Right kidney (tissue), 9 donors: ENCODE measurements at places on chromosomes 13 and 19.

DNA sequence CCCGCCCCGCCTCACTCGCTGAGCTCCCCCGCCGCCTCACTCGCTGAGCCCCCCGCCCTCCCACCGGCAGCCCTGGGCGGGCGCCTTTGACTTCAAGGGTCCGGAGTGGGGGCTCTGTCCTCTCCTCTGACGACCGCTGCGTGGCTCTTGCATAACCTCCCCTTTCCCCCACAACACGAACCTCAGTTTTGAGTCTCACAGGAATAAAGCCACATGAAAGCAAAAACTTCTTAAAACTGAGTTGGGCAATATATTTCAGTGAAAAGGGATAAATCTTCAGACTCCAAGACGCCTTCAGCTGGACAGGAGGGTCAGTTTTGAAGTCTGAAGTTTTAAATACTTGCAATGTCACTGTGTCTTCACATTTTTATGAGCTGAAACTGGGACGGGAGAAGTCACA is 70.6 kb upstream of the C13orf46 start:
- DNase-seq, result no peak

- no peak for DNase-seq
Observed at GRCh38 chr19:10168386-10168948, 26.3 kb downstream of the DNMT1 start.

GRCh38 chr19:45766869-45767346 is 2.1 kb downstream of the SIX5 start:
- DNase-seq, result no peak

- DNase-seq, result no peak
Observed at GRCh38 chr13:83955011-83955410, 72.7 kb upstream of the SLITRK1 start.

DNA sequence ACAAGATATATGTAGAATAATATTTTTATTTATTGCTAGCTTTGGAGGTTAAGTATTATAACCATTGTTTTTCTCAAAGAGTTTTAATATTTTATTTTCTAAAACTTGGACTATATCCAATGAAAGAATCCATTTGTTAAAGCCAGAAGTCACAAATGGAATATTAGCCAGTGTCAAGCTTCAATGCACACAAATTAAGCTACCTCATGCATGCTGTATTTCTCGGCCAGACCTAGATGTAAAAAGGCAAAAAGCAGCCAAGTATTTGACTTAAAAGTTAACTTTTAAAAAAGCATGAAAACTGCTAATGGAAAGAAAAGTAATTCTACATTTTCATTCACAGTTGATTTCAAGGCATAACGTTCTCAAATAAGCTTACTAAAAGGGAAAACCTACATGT is 160.0 kb upstream of the ATXN8OS start:
- no peak for DNase-seq

DNA sequence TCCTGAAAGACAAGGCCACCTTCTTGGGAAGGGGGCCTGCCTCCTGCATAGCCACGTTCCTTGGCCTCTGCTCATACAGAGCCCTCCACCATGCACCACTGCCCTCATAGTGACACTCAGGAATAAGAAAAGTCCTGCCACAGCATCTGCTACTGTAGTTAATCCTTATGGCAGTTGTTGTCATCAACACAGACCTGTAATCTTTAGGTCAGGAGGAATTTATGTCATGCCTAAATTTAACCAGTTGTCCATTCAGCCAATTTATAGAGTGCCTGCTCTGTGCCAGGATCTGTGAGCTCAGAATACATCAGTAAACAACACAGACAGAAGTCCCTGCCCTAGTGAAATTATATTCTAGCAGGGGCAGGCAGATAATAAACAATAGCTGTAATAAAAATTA is 44.4 kb downstream of the FAM124A start:
- DNase-seq, result no peak

DNA sequence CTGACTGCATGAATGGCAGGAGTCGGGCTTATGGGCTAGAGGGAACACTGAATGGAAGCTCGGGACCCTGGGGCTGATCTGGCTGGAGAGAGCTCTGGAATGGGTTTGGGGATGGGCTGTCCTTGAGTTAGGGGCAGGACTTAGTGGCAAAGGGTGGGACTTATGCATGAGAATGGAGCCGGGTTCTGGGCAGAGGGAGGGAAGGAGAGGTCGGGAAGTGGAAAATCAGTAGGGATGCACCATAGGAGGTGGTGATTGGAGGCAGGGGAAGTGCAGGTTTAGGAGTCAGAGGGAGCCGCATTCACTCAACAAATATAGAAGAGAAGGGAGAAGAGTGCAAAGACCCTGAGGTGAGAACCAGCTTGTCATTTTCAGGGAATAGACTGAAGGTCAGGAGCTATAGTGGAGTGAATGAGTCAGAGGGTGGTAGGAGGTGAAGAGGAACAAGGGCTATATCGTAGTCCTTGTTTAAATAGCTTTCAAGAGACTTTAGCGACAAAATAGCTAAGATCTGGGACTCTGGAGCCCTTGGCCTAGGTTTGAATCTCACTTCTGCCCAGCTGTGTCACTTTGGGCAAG is 748 bp downstream of the RAB4B start:
- no peak for DNase-seq

DNA sequence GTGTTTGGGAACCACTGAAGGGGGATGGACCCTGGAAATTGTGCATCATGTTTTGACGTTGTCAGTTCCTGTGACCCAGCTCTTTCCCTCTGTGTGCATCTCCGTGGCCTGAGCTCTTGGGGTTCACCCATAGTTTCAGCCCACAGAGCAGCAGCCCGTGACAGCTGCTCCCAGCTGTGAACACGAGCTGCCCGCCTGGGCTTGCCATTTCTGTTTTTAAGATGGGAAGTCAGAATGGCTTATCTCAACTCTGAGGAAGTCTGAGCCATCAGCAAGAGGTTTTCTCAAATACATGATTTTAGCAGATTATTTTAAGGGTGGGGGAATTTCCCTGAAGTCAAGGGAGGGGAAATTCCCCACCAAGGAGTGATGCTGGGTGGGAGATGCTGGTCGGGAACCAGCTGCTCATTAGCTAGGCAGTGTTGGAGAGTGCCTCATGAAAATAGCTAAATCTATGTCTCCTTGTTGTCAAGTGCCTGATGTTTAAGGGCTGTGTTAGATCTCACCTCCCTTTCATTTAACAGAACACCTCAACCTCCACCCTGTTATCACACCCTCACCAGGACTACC is 34.8 kb upstream of the C1QTNF9 start:
- DNase-seq, result peak; percentile 35

- no peak for DNase-seq
Observed at GRCh38 chr13:107139006-107139405, 571.1 kb upstream of the ARGLU1 start.

DNA sequence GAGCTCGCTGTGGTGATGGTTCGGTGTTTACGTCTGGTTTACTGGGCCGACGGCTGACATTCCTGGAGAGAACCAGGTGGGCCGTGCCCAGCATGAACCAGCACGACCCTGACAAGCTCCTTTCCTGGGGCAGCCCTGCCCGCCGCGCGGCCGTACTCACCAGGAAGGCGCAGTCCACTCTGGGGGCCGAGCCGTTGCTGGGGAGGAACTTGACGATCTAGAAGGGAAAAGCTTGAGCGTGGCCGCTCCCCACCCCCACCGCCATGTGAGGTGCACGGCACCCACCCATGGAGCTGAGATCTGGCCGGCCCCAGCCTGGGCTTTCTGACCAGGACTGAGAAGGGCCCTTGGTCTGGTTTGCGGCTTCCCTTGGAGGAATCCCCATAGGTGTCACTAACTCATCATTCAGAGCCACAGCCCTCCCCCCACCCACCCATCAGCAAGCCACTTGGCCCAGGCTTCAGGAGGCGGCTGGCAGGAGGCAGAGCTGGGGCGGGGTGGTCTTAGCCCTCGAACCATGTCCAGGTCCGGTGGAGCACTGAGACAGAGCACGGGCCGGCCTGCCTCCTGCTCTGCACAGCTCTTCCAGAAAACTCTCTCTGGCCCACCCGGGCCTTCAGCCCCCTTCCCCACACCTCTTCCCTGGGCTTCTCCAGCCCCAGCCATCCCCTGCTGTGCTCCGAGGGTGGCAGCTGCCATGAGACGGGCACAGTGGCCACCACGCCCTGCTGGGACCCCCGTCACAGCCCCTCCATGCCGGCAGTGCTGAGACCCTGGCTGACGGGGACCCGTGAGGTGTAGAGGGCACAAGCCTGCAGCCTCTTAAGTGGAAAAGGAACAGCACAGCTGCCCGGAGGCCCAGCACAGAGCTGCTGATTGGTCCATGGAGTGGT is 6.2 kb downstream of the ATP4B start:
- DNase-seq, result no peak

- no peak for DNase-seq
Observed at GRCh38 chr19:3250675-3251074, 26.2 kb downstream of the CELF5 start.

DNA sequence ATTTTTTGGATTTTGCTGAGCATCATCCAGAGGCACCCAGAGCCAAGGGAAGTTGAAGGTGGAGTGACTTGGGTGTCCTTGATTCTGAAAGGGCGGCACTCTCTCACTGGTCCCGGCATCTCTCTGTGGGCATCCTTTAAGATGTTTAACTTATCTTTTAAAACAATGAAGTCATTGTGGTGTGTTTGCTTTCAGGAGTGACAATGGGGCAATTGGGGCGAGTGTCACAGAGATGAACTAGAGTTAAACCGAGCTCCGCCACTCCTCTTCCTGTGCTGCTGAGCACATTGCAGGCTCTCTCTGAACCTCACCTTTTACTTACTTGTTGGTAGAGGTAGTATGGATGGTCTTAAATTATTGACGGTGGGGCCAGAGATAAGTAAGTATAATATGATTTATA is 295.7 kb downstream of the MYO16 start:
- DNase-seq, result no peak

DNA sequence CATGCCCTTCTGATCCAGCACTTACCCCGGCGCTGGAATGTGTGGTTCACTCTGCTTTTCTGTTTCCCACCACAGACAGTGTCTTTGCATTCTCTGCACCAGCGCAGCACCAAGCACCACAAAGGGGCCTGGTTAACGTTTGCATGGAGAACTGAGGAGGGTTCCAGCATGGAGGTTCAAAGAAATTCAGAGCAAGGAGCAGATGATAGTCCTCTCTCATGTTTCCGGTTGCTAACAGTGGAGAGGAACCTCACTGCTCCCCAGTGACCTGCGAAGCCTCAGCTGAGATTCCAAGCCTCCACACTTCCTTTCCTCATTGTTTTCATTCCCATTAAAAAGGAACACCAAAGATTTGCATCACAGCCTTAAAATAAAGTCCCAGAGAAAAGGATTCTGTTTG is 99.7 kb downstream of the STARD13 start:
- DNase-seq, result no peak

GRCh38 chr13:100984085-100984705 is 309.6 kb upstream of the TMTC4 start:
- DNase-seq, result no peak

DNA sequence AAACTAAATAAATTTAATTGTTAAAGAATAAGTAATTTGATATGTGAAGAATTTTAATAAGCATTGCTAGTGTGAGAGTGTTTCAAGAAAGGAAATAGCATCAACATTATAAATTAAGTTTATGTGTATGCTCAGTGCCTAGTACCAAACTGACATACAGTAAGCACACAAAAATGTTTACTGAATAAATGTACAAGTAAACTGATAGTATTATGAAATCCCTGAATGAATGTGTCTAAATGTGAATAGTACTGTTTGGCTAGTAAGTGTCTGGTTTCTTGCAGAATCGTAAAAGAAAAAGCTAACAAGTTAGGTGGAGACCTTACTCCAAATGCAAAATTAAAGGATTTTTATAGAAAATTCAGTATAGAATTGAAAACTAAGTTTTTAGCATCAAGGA is 233.6 kb downstream of the PCDH9 start:
- DNase-seq, result no peak

GRCh38 chr19:46875657-46876056 is 14.9 kb downstream of the ARHGAP35 start:
- no peak for DNase-seq

- DNase-seq, result no peak
Observed at GRCh38 chr13:22696433-22696832, 484.3 kb upstream of the SGCG start.
